ENCODE measurements at places on chromosomes 2 and 18.

DNA sequence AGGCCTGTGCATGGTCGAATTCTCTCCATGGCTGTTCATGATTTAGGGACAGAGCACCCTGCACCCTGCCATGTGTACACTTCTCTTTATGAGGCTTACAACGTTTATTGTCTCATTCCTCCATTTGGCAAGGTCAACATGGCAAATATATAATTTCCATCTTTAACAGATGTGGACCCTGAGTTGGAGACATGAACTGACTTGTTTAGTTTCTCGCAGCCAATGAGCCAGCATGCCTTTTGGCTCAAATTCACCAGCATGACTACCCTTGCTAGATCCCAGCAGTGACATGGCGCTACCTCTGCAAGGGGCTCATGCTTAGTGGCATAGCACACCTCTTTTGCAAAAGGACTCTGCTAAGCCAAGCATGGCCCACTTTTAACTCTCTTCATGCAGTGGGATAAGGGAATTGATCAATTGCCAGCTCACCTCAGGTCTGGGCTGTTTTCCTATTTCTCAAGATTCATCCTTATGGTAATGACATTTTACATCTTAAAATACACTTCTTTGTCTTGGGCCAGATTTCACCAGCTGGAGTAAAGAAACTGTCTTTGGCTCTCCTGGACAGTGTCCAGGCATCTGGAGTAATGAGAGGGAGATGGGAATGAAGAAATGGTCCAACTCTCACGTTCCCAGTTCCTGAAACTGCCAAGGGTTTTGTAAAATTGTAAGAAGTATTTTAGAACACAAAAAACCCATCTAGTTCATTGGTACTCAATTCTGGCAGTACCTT is 159.5 kb downstream of the SETBP1 start:
- H3K36me3 ChIP-seq: no peaks in the 10 kb centered on the region
- H3K27ac ChIP-seq: no peak overlapping the region
- no peak overlapping the region for H3K4me3 ChIP-seq
- no peaks in the 10 kb centered on the region for H3K27me3 ChIP-seq

DNA sequence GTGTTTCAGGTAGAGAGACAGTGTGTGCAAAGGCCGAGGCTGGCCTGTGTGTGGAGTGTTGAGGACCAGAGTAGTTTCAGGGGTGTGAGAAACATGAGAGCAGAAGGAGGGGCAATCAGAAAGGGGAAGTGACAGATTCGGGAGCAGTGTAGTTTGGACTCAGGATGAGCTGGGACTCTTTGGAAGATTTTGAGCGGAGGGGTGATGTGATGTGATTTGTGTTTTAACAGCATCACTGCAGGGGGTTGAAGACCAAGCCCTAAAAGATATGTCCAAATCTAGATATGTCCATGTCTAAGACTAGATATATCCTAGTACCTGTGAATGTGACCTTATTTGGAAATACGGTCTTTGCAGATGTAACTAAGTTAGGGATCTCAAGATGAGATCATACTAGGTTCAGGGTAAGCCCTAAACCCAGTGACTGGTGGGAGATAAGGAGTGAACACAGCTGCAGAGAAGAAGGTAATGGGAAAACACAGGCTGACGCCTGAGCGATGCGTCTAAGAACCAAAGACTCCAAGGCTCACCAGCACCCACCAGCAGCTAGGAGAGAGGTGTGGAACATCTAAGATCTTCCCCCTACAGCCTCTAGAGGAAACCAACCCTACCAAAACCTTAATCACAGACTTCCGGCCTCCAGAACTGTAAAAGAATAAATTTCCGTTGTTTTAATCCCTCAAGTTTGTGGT is 38.5 kb upstream of the MYO3B start:
- H3K27ac ChIP-seq: no peak overlapping the region
- H3K27me3 ChIP-seq: no peaks in the 10 kb centered on the region
- no peak for DNase-seq
- no peaks in the 10 kb centered on the region for H3K36me3 ChIP-seq
- H3K4me1 ChIP-seq: no peaks in the 10 kb centered on the region
- no peak overlapping the region for H3K4me3 ChIP-seq

- H3K4me1 ChIP-seq: no peaks in the 10 kb centered on the region
- H3K27me3 ChIP-seq: no peaks in the 10 kb centered on the region
- no peak for DNase-seq
- no peak overlapping the region for H3K4me3 ChIP-seq
- H3K36me3 ChIP-seq: no peaks in the 10 kb centered on the region
Observed at GRCh38 chr2:120586507-120587278, 149.0 kb upstream of the GLI2 start.

DNA sequence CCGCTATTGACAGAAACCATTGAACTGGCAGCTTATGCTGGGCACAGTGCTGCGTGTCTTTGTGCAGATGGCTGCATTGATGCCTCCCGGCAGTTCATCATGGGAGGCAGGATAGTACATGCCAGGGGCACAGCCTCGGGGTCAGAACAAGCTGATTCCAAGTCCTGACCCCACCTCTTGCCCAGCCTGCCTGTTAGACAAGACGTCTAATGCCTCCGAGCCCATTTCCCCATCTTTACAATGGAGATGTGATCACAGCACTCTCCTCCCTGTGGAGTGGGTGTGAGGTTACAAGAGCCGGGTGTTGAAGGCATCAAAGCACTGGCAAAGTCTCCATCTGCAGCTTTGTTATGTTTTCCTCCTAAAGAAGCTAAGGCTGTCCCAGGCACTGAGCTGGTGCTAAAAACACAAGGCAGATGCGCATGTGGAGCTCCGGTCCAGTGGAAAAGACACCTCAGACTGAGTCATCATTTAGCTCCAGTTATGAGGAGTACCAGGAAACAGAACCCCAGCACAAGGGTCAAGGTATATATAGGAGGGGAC is 125.7 kb upstream of the EPAS1 start:
- H3K4me3 ChIP-seq: no peak overlapping the region
- H3K4me1 ChIP-seq: peaks cover 30% of the 10 kb centered on the region
- DNase-seq: no peak
- H3K36me3 ChIP-seq: no peaks in the 10 kb centered on the region
- peak overlapping the region; percentile 48 for H3K27ac ChIP-seq

DNA sequence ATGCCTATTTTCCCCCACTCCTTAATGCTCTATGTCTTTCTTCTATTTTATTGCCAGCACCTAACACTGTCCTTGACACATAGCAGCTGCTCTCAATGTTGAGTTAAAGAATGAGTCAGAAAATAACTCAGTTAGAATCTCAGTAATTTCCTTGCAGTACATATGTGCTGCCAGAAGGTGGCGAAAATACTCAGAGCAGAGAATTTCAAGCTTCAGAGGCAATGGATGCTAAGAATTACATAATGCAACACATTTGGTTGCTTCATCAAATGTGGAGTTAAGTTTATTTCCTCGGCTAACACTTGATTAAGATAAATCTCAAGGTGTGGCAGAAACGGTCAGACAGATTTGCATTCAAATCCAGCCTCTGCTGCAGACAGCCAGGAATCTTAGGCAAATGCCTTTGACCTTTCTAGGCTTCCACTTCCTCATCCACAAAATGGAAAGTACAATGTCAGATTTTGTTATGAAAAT is 105.6 kb downstream of the VSNL1 start:
- peaks cover 15% of the 10 kb centered on the region for H3K4me1 ChIP-seq
- no peak overlapping the region for H3K27ac ChIP-seq
- H3K4me3 ChIP-seq: no peak overlapping the region

DNA sequence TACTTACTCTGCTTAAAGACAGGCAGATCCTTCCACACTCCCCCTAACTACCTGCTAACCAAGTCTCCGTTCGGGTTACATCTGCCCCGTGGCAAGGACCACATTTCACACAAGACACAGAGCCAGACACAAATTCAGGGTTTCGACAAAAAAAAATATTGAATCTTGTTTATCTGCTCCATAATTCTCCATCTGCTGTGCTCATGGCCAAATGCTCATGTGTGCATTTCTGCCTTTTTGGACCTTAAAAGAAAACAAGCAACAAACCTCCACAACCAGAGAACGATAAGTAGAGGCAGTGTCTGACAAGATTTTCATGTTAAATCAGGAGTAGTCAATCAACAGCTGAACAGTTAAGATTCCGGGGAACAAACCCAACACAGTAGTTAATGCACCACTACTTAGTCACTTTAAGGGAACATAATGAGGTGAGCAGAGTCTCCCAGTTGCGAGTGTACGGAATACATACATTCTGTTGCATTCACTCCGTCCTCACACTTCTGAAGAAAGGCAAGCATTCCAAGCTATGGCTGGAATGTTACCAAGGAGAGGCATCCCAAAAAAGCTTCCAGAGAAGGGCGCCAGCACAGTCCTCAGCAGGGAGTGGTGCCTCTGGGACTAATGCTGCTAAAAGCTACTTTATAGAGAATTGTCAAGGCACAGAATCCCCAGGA is 121.0 kb downstream of the ANKRD44 start:
- H3K4me1 ChIP-seq: no peaks in the 10 kb centered on the region
- H3K27ac ChIP-seq: no peak overlapping the region
- no peak for DNase-seq
- H3K4me3 ChIP-seq: no peak overlapping the region
- no peaks in the 10 kb centered on the region for H3K36me3 ChIP-seq
- H3K27me3 ChIP-seq: no peaks in the 10 kb centered on the region

- no peak overlapping the region for H3K4me3 ChIP-seq
- no peaks in the 10 kb centered on the region for H3K36me3 ChIP-seq
- no peaks in the 10 kb centered on the region for H3K27me3 ChIP-seq
Observed at GRCh38 chr2:65112633-65113032, 17.3 kb downstream of the RAB1A start.

DNA sequence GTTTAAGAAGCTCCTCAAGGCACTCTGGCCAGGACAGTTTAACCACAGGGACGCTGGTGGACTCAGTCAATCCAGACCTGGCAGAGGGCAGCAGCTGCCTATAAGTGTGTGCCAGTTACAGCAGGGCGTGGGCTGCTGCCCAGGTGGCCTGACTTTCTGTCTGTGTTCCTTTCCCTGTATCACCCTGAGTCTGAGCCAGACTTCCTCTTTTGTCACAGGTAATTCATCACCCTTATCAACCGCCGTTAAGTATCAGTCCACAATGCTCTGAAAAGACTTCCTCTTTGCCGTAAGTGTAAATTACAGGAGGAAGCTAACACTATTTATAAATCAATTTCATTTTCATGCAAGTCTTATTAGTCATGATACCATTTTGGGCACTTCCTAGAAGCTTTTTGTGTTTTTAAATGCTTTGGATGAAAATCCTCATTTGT is 7.0 kb downstream of the LPIN1 start:
- no peak for DNase-seq
- no peaks in the 10 kb centered on the region for H3K4me1 ChIP-seq
- H3K4me3 ChIP-seq: no peak overlapping the region
- peak overlapping the region; percentile 4 for H3K27ac ChIP-seq
- H3K27me3 ChIP-seq: no peaks in the 10 kb centered on the region

- no peak overlapping the region for H3K4me3 ChIP-seq
- no peak for DNase-seq
- no peak overlapping the region for H3K27ac ChIP-seq
- no peaks in the 10 kb centered on the region for H3K4me1 ChIP-seq
- H3K36me3 ChIP-seq: peaks cover 4% of the 10 kb centered on the region
Observed at GRCh38 chr18:25223211-25223610, 128.8 kb downstream of the ZNF521 start.

DNA sequence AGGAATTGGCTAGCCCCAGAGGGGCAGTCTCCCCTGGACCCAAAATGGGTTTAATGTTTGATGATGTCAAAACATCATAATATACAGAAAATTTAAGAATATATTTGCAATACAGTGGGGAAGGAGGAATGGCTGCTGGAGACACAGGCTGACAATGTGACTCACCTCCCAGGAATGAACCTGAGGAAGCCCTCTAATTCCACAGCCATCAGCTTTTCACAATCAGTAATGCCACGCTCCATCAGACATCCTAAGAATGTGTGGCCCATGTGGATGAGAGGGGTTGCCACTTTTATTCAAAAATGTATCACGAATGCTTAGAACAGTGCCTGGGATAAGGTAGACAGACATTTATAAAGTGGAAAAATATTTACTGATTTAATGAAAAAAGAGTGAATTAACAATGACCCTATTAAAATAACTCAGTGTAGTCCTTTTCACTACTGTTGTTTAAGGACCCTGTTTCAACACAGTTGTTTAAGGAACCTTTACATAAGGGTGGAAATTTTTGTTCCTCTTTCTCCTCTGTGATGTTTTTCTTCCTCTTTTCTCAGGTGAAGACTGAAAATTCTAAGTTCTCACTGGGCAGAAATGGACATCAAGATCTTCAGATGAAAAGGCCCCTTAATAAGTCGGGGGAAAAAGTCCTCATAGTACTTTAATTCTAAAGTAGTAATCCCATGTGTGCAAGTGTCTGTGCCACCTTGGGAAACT is 17.5 kb upstream of the TMEM163 start:
- no peaks in the 10 kb centered on the region for H3K36me3 ChIP-seq
- DNase-seq: no peak
- H3K4me1 ChIP-seq: no peaks in the 10 kb centered on the region
- no peak overlapping the region for H3K27ac ChIP-seq

DNA sequence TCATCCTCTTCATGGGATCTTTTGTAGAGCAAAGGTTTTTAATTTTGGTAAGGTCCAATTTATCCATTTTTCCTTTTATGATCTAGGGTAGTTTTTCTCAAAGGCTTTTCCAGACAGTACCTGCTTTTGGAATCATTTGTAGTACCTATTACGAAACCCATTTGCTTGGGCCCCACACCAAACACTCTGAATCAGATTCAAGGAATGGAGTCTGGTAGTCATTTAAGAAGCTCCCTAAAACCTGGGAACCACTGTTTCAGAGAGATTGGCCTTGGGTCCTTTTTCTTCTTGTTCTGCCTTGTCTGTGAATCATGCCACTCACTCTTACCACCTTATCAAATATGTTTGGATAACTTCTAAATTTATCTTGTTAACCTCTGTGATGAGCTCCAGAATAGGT is 40.3 kb downstream of the OSBPL6 start:
- no peak overlapping the region for H3K4me3 ChIP-seq
- no peaks in the 10 kb centered on the region for H3K36me3 ChIP-seq
- H3K27me3 ChIP-seq: no peaks in the 10 kb centered on the region
- no peak overlapping the region for H3K27ac ChIP-seq

- H3K4me3 ChIP-seq: no peak overlapping the region
- DNase-seq: peak; percentile 28
- H3K27me3 ChIP-seq: no peaks in the 10 kb centered on the region
- no peak overlapping the region for H3K27ac ChIP-seq
- H3K36me3 ChIP-seq: no peaks in the 10 kb centered on the region
- peaks cover 10% of the 10 kb centered on the region for H3K4me1 ChIP-seq
Observed at GRCh38 chr2:236813766-236814165, 244.1 kb downstream of the ACKR3 start.

DNA sequence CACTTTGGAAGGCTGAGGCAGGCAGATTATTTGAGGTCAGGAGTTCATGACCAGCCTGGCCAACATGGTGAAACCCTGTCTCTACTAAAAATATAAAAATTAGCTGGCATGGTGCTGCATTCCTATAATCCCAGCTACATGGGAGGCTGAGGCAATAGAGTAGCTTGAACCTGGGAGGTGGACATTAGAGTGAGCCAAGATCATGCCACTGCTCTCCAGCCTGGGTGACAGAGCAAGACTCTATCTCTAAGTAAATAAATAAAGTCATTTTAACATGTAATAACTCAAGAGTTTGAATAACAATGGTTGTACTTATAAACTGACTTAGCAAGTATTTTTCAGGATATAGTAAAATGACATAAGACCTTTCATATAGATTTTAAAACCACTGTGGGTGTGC is 169.3 kb upstream of the FN1 start:
- DNase-seq: no peak
- no peaks in the 10 kb centered on the region for H3K27me3 ChIP-seq
- H3K36me3 ChIP-seq: no peaks in the 10 kb centered on the region
- H3K4me3 ChIP-seq: no peak overlapping the region
